ENCODE measurements at places on chromosomes 5 and 9.
A peak's percentile ranks its signal among the peaks of the same experiment; 100 is the strongest.

DNA sequence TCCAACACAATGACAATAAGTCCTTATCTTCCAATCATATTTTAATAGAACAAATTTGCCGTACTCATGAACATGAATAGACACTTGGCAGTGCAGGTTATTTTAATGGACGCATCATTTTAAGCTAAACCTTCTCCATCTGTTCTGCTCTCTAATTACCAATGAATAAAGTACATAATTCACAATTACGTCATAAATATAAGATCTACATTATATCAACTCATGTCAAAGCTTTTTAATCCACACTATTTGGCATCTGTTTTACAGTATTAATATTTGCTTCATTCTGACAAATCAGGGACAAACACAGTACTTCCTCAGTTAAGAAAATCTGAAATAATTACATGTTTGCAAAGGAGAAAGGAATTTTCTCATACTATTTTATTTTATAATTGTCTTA is 344.1 kb upstream of the DMAC1 start:
- no peak for DNase-seq

DNA sequence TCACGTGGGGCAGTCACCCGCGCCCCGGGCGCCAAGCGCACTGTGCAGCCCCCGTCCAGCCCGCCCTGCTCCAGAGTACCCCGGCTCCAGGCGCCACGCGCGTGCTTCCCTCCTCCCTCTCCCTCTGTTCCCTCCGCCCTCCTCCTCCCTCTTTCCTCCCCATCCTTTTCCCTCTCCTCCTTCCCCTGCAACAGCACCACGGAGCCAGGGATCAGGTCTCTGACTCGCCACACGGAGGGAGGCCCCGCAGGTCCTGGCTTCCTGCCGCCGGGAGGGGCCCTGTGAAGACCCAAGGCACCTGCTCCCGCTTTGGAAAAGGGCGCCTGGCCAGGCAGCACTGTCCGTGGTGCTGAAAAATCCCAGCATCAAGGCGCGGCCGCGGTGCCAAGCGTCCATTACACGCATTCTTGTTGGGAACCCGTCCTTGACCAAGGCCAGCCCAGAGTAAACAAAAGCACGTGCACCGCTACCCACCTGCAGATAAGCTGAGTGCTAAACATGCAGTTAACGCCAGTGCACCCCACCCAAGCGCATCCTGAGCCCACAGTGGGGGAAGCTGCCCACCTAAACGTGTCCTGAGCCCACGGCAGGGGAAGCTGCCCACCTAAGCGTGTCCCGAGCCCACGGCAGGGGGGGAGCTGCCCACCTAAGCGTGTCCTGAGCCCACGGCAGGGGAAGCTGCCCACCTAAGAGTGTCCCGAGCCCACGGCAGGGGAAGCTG is 21.7 kb downstream of the SLC6A18 start:
- no peak for DNase-seq

DNA sequence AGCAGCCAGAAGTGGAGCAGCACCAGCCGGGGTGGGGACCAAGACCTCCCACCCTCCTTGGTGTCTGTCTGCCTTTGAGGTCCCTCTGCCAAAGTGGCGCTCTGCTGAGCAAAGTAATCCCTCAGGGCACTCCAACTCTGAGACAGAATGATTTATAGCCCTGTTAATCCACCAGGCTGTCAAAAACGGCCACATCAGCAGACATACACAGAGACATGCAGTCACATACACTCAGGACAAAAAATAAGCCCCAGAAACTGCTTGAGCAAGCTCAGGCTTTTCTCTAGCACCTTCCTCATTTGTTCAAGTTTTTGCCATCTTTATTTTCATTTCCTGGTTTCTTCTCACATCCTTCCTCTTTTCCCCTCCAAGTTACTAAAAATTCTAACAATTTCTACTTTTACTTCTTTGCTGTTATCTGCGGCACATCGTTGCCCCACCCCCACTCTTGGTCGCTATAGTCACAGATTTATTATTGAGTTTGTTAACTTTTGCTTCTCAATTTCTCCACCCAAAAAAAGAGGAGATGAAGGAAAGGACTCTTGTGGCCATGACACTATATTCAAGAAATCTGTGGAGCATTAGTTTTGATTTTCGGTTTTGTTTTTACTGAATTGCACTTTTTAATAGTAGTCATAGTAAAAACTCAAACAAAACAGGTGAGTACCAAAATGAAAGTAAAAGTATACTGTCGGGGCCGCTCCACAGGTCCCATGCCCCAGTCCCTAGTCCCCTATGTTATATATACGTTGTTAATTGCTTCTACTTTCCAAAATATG is 17.4 kb upstream of the ADRB2 start:
- DNase-seq: no peak

- DNase-seq: no peak
Observed at GRCh38 chr5:170247363-170247762, 14.6 kb downstream of the C5orf58 start.

DNA sequence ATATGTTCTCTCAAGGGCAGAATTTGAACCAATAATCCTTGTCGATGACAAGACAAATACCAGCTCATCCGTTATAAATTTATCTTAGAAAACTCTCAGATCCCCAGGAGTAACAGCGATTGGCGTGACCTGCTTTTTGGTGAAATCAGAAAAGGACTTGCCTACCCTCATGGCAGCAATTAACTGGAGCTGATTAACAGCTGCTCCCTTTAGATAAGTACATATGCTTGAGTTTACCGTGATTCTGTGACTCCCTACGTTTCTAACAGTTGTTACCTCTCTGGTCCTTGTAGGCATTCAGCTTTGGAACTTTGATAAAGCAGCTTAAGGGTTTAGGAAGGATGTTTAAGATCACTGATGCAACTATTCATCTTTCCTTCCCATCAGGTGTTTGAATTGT is 2.6 kb downstream of the INVS start:
- DNase-seq: no peak

GRCh38 chr9:133583586-133583985 is 25.6 kb downstream of the FAM163B start:
- no peak for DNase-seq

- no peak for DNase-seq
Observed at GRCh38 chr5:77210091-77210963, at the start of gene PDE8B. TSS of gene PDE8B (plus strand) at chr5:77210680. CDS start at chr5:77210926, 246 bp downstream.

- no peak for DNase-seq
Observed at GRCh38 chr5:8366266-8366665, 497.3 kb downstream of the MTRR start.

- DNase-seq: no peak
Observed at GRCh38 chr5:95959051-95959887, 2.4 kb downstream of the ELL2 start.

- no peak for DNase-seq
Observed at GRCh38 chr5:139942243-139942642, 100.9 kb downstream of the NRG2 start.

- no peak for DNase-seq
Observed at GRCh38 chr5:1748271-1748670, 51.4 kb downstream of the MRPL36 start.

DNA sequence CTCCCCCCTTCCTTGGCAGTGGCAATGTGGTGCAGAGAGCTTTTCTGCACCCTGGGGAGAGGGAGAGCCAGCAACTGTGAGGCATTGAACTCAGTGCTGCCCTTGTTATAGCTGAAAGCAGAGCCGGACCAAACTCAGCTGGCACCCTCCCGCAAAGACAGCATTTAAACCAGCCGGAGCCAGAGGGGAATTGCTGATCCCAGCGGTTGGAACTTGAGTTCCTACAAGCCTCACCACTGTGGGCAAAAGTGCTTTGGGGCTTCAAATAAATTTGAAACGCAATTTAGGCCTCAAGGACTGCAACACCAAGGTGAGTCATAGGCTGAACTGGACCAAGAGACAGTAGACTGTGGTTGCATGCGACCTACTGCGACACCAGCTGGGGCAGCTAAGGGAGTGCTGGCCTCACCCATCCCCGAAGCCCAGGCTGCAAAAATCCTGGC is 207.6 kb upstream of the CDKN2B start:
- DNase-seq: peak; percentile 39

DNA sequence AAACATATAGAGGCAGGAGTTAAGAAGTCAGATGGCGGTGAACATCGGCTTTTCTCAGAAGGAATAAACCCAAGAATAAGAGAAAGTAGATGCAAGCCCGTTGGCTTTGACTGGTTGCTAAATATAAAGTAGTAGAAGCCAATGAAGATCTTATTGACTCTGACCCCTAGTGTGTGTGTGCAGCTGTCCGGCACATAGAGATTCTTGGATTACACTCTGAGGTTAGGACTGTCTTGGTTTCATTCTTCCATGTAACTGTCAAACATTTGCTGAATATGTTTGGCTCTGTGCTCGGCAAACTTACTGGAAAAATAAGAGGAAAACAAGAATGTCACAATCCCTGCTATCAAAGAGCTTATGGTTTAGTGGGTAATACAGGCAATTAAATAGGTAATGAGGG is 54.9 kb downstream of the ASTN2 start:
- DNase-seq: no peak
